ENCODE measurements at places on chromosomes 2 and 18. TPM values are rescaled to one million over a fixed set of nuclear protein-coding genes. Genes with fewer than 3 reads are reported as not detected.

The PSTPIP2 gene
- 6.1 TPM for total RNA-seq

The ZNF385B gene
- total RNA-seq: 5.5 TPM

DNA sequence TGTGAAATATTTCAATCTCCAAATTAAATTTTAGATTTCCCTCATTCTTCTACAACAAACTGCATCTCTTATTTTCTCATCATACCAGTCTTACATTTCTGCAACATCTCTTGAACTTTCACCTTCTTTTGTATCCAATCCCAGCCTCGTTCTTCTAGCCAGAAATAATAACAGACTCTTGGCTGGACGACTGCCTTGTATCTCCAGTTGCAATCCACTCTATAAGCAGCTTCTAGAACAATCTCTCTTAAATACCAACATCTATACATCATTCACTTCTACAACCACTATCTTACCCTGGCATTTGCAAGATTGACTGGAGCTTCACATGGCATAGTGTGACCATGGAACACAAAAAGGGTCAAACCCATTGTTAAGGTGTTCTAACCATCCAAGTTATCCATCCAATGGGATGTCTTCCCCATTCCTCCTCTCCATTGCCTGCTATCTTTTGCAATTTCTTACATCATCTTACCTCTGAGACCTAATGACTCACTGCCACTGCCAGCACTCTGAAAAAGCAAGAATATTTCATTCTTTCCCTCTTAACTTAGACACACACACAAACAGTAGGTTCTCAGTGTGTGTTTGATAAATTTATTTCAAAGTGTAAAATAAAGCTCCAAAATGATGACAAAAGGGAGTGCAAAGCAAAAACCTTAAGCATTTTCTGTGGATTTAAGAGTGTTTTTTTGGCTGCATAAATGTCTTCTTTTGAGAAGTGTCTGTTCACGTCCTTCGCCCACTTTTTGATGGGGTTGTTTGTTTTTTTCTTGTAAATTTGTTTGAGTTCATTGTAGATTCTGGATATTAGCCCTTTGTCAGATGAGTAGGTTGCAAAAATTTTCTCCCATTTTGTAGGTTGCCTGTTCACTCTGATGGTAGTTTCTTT is 145.6 kb downstream of the METTL4 start:
- H3K36me3 ChIP-seq: no peaks in the 10 kb centered on the region
- DNase-seq: no peak
- no peak overlapping the region for H3K27ac ChIP-seq
- H3K4me3 ChIP-seq: no peak overlapping the region
- no peaks in the 10 kb centered on the region for H3K4me1 ChIP-seq

The TRIM43 gene
- not detected for total RNA-seq

- H3K4me1 ChIP-seq: no peaks in the 10 kb centered on the region
- no peak overlapping the region for H3K4me3 ChIP-seq
- no peak overlapping the region for H3K27ac ChIP-seq
- DNase-seq: no peak
- H3K36me3 ChIP-seq: peaks cover 22% of the 10 kb centered on the region
- no peaks in the 10 kb centered on the region for H3K27me3 ChIP-seq
These were observed 44.3 kb upstream of the CABYR start for GRCh38 chr18:24094561-24094960.

The CRYBA2 gene
- 30.1 TPM for total RNA-seq

GRCh38 chr18:58314284-58314683 is 270.3 kb downstream of the NEDD4L start:
- DNase-seq: no peak
- no peak overlapping the region for H3K27ac ChIP-seq
- H3K36me3 ChIP-seq: peaks cover 8% of the 10 kb centered on the region
- no peak overlapping the region for H3K4me3 ChIP-seq
- no peaks in the 10 kb centered on the region for H3K27me3 ChIP-seq
- H3K4me1 ChIP-seq: peaks cover 22% of the 10 kb centered on the region

The TSGA10 gene
- total RNA-seq: 12.3 TPM

- DNase-seq: no peak
- H3K36me3 ChIP-seq: no peaks in the 10 kb centered on the region
- no peak overlapping the region for H3K4me3 ChIP-seq
- peaks cover 41% of the 10 kb centered on the region for H3K4me1 ChIP-seq
- peaks cover 17% of the 10 kb centered on the region for H3K27me3 ChIP-seq
These were observed 55.5 kb upstream of the BIN1 start for GRCh38 chr2:127162261-127163089.

DNA sequence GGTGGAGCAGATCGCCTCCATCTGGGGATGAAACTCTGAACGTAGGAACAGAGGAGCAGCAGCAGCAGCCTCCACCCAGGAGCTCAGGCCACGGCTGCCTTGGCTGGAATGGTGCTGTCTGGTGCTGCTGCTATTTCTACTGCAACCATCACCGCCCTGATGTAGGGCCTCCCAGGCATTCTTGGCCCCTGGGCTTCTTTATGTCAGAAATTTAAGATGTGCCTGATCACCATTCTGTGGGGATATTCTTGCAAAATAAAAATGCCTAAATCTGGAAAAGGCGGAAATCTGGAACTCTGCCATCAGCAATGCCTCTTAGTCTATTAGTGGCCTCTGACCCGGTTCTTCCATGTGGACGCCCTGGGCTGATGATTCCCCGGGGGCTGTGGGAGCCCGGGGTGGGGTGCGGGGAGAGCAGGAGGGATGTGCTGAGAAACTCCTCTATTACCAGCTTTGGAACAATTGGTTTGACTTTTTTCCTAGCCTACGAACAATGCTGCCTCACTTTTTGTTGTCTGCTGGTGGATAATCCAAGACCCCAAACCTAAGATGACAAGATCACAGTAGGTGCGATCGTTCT is 47.2 kb downstream of the FAM124B start:
- no peak overlapping the region for H3K27ac ChIP-seq
- H3K36me3 ChIP-seq: no peaks in the 10 kb centered on the region
- H3K27me3 ChIP-seq: peaks cover 3% of the 10 kb centered on the region
- no peak for DNase-seq

Data from progenitor cell of endocrine pancreas (in vitro differentiated cells).